Activated CD4-positive, alpha-beta T cell treated with anti-CD3 and anti-CD28 coated beads for 4 hours (primary cell): ENCODE measurements at places on chromosomes 1 and 21.

GRCh38 chr1:64686828-64687724 is 57.8 kb upstream of the RAVER2 start:
- DNase-seq, result peak; percentile 5

DNA sequence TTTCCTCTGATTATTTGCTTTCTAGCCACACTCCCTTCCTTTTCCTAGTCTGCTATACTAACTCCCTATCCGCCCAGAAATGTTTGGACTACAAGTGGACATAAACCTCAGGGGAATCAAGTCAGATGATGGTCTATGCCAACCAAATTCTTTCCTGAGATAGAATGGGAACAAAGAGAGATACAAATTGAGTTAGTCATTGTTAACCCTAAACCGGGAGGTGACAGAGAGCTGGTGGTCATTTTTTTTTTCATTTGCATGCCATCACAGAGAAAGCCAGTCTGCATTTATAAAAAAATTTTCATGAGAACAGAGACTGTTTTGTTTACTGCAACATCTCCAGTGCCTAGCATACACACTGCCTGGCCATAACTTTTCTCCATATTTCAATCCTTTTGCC is 35.0 kb downstream of the MYSM1 start:
- DNase-seq, result no peak

- no peak for DNase-seq
These were observed 98.4 kb downstream of the MAGI3 start for GRCh38 chr1:113488576-113489177.

DNA sequence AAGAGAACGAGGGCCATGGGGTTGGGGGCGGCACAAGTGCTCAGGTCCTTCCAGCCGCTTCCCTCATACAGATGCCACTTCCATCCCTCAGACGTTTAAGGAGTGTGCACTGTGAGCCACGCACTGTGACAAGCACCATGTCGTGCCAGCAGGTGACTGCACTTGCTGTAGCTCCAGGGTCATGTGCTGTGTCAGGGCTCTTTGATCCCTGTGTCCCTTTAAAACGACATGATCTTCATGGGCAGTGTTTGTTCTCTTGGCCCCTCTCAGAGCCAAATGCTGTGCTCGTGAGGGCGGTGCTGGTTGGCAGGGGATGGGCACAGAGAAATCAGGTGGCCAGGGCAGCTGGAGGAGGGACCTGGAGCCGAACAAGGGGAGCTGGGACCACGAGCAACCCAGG is 19.9 kb downstream of the IL10RB start:
- no peak for DNase-seq

DNA sequence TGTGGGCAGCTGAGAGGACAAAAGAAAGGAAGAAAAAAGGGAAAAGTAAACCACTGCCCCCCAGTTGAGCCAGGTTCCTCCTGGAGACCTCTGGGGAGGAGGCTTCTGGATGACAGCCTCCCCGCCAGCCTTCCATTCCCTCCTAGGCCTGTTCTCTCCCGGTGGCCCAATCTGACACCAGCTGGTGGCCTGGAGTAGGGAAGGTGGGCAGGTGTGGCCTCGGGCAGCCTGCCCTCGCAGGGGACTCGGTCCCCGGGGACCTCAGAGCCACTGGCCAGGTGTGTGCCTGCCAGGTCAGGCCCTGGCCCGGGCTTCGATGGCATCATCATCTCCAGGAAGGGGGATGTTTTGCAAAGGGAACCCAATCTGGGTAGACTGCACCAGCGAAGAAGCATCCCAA is 159.0 kb downstream of the CASZ1 start:
- no peak for DNase-seq
